Kidney (tissue), 22 donors: ENCODE measurements at places on chromosomes 3 and 15. TPM values are rescaled to one million over a fixed set of nuclear protein-coding genes. Genes with fewer than 3 reads are reported as not detected.

Gene MOBP
- 0.16 TPM for total RNA-seq

Gene VILL
- 7.6 TPM for total RNA-seq

Gene SEMA3B
- total RNA-seq: 96.1 TPM

- H3K36me3 ChIP-seq: no peaks in the 10 kb centered on the region
- no peaks in the 10 kb centered on the region for H3K27me3 ChIP-seq
- no peak overlapping the region for H3K27ac ChIP-seq
- DNase-seq: no peak
- no peak overlapping the region for H3K4me3 ChIP-seq
- H3K4me1 ChIP-seq: peaks cover 2% of the 10 kb centered on the region
Observed at GRCh38 chr15:52488830-52489229, 39.9 kb downstream of the MYO5A start.

GRCh38 chr3:149547413-149547812 is 72.9 kb downstream of the TM4SF4 start:
- H3K4me3 ChIP-seq: no peak overlapping the region
- H3K27me3 ChIP-seq: no peaks in the 10 kb centered on the region
- peaks cover 14% of the 10 kb centered on the region for H3K4me1 ChIP-seq
- no peak overlapping the region for H3K27ac ChIP-seq
- H3K36me3 ChIP-seq: no peaks in the 10 kb centered on the region

GRCh38 chr3:122787872-122788271 is 5.8 kb downstream of the HSPBAP1 start:
- peaks cover 2% of the 10 kb centered on the region for H3K36me3 ChIP-seq
- H3K27ac ChIP-seq: no peak overlapping the region
- H3K4me3 ChIP-seq: no peak overlapping the region
- no peaks in the 10 kb centered on the region for H3K27me3 ChIP-seq
- DNase-seq: no peak
- H3K4me1 ChIP-seq: no peaks in the 10 kb centered on the region

DNA sequence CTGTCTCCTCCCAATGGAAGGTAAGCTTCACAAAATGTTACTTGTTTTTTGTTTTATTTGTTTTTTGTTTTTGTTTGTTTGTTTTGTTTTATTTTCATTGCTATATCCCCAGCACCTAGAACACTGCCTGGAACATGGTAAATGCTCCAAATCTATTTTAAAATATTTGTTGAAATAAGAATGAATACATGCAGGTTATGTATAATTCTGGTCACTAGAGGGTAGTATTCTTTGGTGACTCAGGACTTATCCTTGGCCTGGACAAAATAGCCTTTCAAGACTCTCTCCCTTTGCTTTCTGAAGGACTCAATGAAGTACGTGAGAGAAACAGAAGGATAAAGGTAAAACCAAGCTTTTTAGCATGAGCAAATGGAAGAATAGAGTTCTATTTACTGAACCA is 46.9 kb upstream of the PPP2R3A start:
- no peak for DNase-seq
- peaks cover 24% of the 10 kb centered on the region for H3K4me1 ChIP-seq
- peak overlapping the region; percentile 24 for H3K27ac ChIP-seq
- H3K36me3 ChIP-seq: no peaks in the 10 kb centered on the region
